ENCODE measurements at places on chromosomes 7 and 10.

DNA sequence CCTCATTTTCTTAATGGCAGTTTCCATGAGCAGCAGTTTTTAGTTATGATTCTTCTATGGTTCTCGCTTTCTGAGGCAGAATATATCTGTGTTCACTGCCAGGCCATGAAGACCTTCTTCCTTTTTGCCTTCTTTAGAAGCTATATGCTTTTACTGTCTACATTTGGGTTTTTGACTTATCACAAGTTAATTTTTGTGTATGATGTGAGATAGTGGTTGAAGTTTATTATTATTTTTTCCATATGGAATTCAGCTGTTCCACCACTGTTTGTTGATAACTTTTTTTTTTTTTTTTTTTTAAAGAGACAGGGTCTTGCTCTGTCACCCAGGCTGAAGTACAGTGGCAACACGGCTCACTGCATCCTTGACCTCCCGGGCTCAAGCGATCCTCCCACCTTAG lies 44.5 kb downstream of the INPP5A start:
- DNase-seq = no peak

DNA sequence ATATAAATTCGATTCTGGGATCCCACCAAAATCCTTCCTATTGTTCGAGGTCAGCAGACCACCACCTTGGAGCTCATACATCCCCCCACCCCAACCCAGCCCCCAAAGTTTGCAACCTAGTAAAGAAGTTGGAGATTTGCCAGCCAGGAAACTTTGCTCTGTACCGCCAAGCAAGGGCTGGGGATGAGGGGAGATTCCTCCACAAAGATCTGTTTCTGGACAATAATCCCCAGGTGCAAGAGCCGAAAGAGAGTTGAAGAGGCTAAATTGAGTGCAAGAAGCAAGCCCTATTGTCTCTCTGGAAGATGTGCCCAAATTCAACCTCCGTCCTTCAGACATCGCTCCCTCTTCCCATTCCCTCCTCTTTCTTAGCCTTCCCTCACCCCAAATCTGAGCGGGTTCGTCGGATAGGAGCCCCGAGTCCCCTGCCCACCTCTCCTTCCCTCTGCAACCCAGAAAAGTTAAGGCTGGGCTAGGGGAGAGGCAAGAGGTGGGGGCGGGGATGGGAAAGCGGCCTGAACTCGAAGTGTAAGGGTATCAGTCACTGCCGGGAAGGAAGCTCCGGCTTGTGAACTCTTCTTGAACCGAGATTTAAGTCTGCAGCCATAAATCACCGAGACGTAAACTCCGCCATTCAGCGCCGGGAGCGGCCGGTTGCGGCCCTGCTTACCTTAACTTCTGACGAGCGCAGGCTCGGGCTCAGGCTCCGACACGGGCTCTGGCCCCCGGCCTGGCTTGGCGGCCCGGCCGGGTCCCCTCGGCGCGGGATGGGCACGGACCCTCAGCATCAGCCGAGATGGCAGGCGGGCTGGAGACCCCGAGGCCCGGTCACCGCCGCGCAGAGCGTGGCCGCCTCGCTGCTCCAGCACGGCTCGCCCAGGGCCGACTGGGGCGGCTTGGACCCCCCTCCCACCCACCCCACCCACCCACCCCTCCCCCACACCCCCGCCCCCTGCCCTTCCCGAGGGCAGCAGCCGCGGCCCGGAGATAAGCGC lies 10.8 kb upstream of the HOXA2 start:
- DNase-seq = no peak

- no peak for DNase-seq
These were observed 108.1 kb downstream of the ADAM22 start for GRCh38 chr7:88042157-88042556.

DNA sequence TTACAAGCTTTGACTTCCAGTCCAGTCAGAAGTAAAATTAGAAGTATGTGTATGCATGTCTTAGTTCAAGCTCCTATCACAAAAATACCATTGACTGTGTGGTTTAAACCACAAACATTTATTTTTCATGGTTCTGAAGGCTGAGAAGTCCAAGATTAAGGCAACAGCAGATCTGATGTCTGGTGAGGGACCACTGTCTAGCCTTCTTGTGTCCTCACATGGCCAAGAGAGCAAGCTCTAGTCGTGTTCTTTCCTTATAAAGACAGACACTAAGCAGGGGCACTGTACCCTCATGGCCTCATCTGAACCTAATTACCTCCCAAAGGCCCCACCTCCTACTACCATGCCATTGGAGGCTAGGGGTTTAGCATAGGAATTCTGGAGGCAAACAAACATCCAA lies 41.3 kb upstream of the ARL4A start:
- DNase-seq = no peak

DNA sequence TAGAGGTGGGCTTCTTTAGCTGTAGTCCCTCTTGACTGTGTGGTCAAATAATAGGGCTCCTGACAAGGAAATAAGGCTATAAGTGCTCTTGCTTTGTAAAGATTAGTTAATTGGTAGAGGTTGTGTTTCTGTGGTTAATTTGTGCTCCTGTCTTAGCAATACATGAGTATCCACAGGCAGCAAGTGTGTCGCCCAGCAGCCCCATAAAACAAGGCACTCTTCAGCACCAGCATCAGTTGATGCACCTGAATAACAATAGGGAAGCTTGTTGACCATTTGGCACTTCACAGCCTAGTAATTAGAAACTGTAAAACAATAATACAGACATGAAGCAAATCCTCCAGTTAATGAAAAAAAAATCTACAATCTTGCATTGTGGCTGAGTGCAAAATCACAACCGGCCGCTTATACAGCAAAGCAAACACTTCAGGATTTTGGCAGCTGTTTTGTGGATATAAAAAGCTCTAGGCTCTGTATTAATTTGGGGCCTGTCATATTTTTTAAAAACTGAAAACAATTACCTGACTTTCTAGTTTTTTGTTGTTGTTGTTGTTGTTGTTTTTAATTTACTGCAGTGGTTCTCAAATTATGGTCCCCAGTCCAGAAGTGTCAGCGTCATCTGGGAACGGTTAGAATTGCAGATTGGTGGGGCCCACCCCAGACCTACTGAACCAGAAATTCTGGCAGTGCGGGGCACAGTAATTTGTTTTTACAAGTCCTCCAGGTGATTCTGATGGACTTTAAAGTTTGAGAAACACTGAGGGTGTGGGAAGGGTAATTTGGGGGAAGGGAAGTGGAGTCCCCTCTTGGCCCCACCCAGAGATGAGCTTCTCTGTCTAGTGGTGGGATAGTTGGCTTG lies 56.8 kb downstream of the AUTS2 start:
- DNase-seq = no peak

GRCh38 chr7:45921381-45921698 lies 268 bp upstream of the IGFBP3 start:
- DNase-seq = no peak

DNA sequence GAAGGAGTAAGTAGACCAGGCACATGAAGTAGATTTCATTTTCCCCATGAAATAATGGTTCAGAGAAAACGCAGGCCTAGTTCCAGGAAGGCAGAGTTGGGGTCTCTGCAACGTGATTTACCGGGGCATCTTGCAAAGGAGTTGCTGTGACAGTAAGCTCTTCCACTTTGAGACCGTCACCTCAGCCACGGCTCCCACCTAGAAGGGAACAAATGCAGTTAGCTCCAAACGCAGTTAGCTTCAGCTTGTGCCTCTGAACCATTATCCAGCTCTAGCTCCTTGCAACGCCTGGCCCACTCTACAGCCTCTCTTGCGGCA lies 7.0 kb upstream of the MYO1G start:
- no peak for DNase-seq

- DNase-seq = no peak
These were observed 643.6 kb downstream of the IPMK start for GRCh38 chr10:57624066-57624465.

DNA sequence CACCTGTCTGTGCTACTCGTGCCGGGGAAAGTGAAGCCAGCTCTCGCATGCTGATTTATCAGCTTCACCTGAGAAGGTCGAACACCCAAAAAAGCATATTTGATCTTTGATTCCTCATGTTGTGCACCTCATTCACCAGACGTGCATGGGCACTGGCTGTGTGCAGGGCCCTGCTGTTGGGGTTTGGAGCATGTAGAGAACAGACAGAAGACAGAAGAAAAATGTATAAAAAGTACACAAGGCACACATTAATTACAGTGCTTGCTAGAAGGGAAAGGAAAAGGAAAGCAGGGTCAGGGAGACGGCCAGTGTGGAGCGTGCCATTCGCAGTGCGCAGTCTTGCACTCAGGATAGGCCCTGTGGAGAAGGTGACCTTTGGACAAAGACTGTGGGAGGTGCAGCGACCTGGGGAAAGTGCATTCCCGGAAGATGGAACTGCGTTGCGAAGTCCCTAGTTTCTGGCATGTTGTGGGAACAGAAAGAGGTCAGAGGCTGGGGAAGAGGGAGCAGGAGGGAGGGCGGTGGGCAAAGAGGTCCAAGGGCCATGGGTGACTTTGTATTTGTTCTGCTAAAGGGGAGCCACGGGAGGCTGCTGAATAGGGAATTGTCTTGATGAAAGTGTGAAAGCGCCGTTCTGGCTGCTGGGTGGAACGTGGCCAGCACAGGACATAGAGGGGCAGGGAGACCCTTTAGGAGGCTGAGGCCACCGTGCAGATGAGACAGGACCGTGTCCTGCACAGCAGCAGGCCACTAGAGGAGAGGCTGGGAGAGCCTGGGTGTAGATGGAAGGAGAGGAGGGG lies 232.8 kb downstream of the GLRX3 start:
- no peak for DNase-seq

DNA sequence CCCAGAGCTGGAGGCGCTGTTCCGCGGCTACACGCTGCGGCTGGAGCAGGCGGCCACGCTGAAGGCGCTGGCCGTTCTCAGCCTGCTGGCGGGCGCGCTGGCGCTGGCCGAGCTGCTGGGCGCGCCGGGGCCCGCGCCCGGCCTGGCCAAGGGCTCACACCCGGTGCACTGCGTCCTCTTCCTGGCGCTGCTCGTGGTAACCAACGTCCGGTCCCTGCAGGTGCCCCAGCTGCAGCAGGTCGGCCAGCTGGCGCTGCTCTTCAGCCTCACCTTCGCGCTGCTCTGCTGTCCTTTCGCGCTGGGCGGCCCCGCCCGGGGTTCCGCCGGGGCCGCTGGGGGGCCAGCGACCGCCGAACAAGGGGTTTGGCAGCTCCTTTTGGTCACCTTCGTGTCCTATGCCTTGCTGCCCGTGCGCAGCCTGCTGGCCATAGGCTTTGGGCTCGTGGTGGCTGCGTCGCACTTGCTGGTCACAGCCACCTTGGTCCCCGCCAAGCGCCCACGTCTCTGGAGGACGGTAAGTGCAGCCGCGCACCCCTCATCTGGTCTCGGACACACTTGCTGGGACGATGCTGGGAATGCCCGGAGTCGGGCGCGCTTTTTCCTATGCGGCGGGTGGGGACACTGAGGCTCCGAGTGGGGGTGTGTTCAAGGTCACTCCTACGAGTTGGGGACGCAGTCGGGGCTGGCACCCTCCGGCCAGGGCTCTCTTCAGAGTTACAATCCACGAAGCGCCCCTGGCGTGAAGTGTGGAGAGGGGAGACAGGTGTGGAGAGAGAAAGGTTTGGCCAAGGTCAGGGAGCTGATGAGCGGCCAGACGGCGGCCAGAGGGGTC lies 717 bp downstream of the ADCY1 start:
- DNase-seq = no peak

GRCh38 chr7:110296321-110296720 lies 794.6 kb upstream of the LRRN3 start:
- DNase-seq = no peak

GRCh38 chr10:104325436-104326435 lies 12.5 kb downstream of the ITPRIP start:
- no peak for DNase-seq

DNA sequence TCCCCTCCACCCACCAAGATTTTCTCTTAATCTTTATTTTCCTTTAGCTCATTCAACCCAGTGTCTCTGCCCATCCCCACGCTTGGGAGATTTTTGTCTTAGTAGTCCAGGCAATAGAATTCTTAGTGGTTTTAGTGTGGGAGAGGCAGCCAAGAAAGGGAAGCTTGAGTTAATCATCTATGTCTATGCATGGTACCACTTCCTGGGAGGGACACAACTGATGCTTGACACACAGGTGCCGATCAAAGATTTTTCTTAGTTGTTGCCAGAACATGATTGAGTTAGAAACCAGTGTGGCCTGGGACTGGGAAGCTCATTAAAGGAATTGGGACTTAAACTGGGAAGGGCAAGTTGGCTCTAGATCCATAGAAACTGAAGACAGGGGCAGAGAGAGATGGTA lies 3.1 kb downstream of the STRA8 start:
- DNase-seq = no peak

DNA sequence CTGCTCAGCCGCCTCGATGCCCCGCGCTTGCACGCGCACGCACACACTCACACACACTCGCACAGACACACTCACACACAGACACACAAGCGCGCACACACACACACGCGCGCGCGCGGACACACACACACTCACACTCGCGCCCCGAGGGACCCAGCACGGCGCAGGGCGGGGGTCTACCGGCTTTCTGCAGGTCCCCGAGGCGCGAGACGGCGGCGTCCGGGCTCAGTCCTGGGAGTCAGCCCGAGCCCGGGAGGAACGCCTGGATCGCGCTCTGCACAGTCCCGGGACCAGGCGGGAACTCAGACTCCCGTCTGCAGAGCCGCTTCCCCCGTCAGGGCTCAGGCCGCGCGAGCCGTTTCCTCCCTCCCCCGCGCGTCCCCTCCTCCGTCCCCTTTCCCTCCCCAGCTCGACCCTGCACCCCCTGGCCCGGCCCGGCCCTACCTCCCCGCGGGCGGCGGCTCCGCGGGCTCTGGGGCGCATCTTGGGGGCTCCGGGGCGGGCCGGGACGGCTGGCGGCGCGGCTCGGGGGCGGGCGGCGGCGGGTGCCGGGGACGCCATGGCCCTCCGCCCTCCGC lies 464 bp downstream of the DENND2A start:
- no peak for DNase-seq

DNA sequence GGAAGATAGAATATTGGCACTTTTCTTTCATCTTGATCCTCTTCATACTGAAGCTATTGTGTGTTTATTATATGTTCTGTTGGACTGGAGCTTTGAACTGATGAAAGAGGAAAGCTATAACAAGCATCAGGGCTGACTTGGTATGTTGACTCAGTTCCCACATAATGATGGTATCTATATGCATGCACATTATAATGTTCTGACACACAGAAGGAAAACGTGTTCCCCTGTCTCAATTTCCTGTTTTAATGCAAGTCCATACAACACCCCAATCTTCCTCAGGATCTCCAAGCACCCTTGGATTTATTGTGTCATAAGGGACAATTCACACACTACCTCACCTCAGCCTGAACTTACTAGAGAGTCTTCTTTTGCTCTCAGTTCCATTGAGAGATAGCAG lies 8.3 kb upstream of the WASL start:
- DNase-seq = no peak

DNA sequence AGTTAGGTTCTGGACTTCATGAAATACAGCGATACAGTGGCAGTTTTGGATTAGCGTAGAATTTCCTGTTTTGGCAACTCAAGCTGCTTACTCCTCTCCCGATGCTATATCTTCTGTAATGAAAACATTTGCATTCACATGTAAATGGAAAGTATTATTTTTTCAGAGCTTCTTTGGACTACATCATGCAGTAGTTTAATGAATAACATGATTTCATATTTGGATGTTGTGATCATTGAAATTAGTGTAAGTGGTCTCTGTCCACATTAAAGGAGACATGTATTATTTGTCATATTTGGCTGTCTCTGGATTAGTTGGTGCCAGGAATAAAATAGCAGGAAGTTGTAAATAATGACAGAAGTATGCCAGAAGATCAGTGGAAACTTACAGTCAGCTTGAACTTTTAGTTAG lies 331.6 kb downstream of the GFRA1 start:
- no peak for DNase-seq

GRCh38 chr7:88759230-88760135 lies at the start of gene ZNF804B:
Gene ZNF804B (plus strand): TSS chr7:88759700. CDS start chr7:88759977, 277 bp downstream.
- no peak for DNase-seq

GRCh38 chr10:16545116-16545736 lies 23.5 kb upstream of the C1QL3 start:
- DNase-seq = no peak

GRCh38 chr10:104327745-104328645 lies 10.3 kb downstream of the ITPRIP start:
- no peak for DNase-seq
